ENCODE measurements at places on chromosomes 5 and 9. TPM values are rescaled to one million over a fixed set of nuclear protein-coding genes. Genes with fewer than 3 reads are reported as not detected.

Gene CTXN3
- not detected for total RNA-seq

Gene FOXD4
- total RNA-seq = 0.28 TPM

GRCh38 chr5:17813214-17813613, 179.0 kb downstream of the TAF11L14 start:
- no peaks in the 10 kb centered on the region for H3K36me3 ChIP-seq
- H3K27me3 ChIP-seq = no peaks in the 10 kb centered on the region
- H3K27ac ChIP-seq = no peak overlapping the region
- no peak overlapping the region for H3K4me3 ChIP-seq
- no peak for DNase-seq

DNA sequence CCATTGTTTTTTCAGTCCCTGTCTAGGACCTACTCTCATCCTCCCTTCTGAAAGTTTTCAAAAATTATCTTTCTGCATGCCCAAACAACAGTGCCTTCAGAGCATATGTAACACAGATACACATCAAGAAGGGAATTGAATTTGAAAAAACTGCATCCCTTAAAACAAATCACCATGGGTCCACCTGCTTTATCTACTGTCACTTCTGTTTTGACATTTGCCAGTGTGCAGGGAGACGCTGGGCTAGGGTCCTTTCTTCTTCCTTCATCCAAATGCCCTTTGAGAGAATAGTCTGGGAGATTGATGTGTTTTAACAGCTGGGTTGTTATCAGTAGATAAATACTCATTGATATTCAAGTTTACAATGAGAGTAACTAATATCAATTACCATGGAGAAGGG, 1630.1 kb downstream of the MAT2B start:
- no peak for DNase-seq
- H3K27ac ChIP-seq = no peak overlapping the region
- H3K27me3 ChIP-seq = no peaks in the 10 kb centered on the region
- H3K4me1 ChIP-seq = no peaks in the 10 kb centered on the region
- no peak overlapping the region for H3K4me3 ChIP-seq
- no peaks in the 10 kb centered on the region for H3K36me3 ChIP-seq

- no peak for DNase-seq
- H3K4me1 ChIP-seq = no peaks in the 10 kb centered on the region
- H3K36me3 ChIP-seq = no peaks in the 10 kb centered on the region
Measured at GRCh38 chr5:74279244-74279643, 361.3 kb downstream of the ENC1 start.

GRCh38 chr5:132209131-132209530, 18.5 kb downstream of the P4HA2 start:
- no peak overlapping the region for H3K27ac ChIP-seq
- no peak overlapping the region for H3K4me3 ChIP-seq
- no peaks in the 10 kb centered on the region for H3K27me3 ChIP-seq
- H3K4me1 ChIP-seq = peaks cover 11% of the 10 kb centered on the region

GRCh38 chr9:135410831-135411473, 68.6 kb upstream of the PPP1R26 start:
- no peak overlapping the region for H3K4me3 ChIP-seq
- H3K27ac ChIP-seq = no peak overlapping the region
- no peaks in the 10 kb centered on the region for H3K4me1 ChIP-seq
- no peak for DNase-seq

- H3K4me1 ChIP-seq = no peaks in the 10 kb centered on the region
- no peak overlapping the region for H3K27ac ChIP-seq
- no peaks in the 10 kb centered on the region for H3K36me3 ChIP-seq
Measured at GRCh38 chr9:77163884-77164283, 13.4 kb upstream of the VPS13A start.

DNA sequence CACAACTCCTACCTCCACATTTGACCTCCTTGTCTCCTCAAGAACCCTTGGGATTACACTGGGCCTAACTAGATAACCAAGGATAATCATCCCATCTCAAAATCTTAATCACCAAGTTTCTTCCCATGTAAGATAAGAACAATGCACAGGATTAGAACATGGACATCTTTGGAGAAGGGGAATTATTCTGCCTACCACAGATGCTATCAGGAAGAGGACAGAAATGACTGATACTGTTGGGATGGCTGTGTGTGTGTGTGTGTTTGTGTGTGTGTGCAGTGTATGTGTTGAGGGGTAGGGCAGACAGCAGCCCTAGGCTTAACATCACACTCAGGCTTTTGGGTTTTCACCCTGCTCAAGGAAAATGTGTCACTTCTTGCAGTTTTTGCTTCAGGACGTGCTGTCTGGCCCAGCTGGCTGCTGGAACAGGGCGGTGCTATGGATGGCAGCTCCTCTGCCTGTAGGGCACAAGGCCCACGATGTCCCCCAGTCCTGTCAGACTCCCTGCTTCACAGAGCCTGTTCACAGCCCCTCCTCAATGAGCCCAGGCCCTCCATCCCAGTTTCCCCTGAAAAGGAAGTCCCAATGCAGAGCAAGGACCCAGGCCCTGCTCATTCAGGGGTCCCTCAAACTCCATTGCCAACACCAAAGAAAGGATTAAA, 7.7 kb downstream of the CA9 start:
- peak overlapping the region; percentile 99 for H3K27ac ChIP-seq
- no peak overlapping the region for H3K4me3 ChIP-seq
- no peak for DNase-seq
- peaks cover 47% of the 10 kb centered on the region for H3K36me3 ChIP-seq
- H3K27me3 ChIP-seq = no peaks in the 10 kb centered on the region

- H3K27me3 ChIP-seq = no peaks in the 10 kb centered on the region
- H3K27ac ChIP-seq = no peak overlapping the region
- H3K36me3 ChIP-seq = no peaks in the 10 kb centered on the region
- H3K4me3 ChIP-seq = no peak overlapping the region
- no peak for DNase-seq
- no peaks in the 10 kb centered on the region for H3K4me1 ChIP-seq
Measured at GRCh38 chr9:10586407-10586806, 26.4 kb downstream of the PTPRD start.

- no peak overlapping the region for H3K4me3 ChIP-seq
- peaks cover 6% of the 10 kb centered on the region for H3K4me1 ChIP-seq
- H3K27me3 ChIP-seq = no peaks in the 10 kb centered on the region
- H3K27ac ChIP-seq = no peak overlapping the region
Measured at GRCh38 chr5:78287833-78288232, 6.7 kb downstream of the AP3B1 start.

GRCh38 chr9:131651160-131651559, 88.7 kb downstream of the RAPGEF1 start:
- peak overlapping the region; percentile 7 for H3K27ac ChIP-seq
- DNase-seq = no peak
- no peaks in the 10 kb centered on the region for H3K4me1 ChIP-seq
- no peak overlapping the region for H3K4me3 ChIP-seq

GRCh38 chr9:19992556-19992955, 203.7 kb upstream of the SLC24A2 start:
- no peak overlapping the region for H3K4me3 ChIP-seq
- no peak for DNase-seq
- no peaks in the 10 kb centered on the region for H3K36me3 ChIP-seq
- H3K27ac ChIP-seq = no peak overlapping the region
- H3K27me3 ChIP-seq = no peaks in the 10 kb centered on the region

GRCh38 chr5:160315968-160316367, 3.6 kb upstream of the CCNJL start:
- no peaks in the 10 kb centered on the region for H3K36me3 ChIP-seq
- H3K27me3 ChIP-seq = no peaks in the 10 kb centered on the region
- H3K27ac ChIP-seq = no peak overlapping the region
- H3K4me1 ChIP-seq = no peaks in the 10 kb centered on the region
- no peak overlapping the region for H3K4me3 ChIP-seq
- no peak for DNase-seq
